ENCODE measurements at places on chromosomes 12 and 14.

- DNase-seq: no peak
Observed at GRCh38 chr14:65877624-65878023, 465.1 kb downstream of the FUT8 start.

GRCh38 chr14:104532191-104532555 is 47.4 kb upstream of the C14orf180 start:
- no peak for DNase-seq

GRCh38 chr12:76915361-76916169 is 36.7 kb upstream of the CSRP2 start:
- no peak for DNase-seq

- DNase-seq: no peak
Observed at GRCh38 chr12:234019-234418, 20.1 kb upstream of the SLC6A12 start.

DNA sequence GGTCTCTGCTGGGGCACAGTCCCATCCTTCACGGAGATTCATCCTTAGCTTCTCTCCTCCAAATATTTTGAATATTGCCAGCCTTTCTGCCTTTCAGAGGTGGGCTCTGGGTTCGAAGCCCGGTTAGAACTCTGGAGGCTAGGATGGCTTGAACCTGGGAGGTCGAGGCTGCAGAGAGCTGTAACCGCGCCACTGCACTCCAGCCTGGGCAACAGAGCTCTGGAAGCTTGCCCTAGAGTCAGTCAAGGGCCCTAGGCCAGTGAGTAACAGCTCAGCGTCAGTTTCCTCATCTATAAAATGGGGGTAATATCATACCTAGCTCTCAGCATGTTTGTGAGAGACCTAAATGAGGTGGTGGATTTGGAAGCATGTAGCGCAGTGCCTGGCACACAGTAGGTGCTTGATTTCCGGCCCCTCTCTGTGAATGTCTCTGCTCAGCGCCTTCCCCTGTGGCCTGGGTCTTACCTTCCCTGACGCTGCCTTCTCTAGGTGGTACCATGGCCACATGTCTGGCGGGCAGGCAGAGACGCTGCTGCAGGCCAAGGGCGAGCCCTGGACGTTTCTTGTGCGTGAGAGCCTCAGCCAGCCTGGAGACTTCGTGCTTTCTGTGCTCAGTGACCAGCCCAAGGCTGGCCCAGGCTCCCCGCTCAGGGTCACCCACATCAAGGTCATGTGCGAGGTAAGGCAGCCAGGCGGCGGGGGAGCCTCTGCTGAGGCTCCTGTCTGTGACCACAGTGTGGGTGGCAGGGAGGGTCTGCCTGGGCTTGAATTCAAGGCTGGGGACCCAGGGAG is 3.4 kb downstream of the PTPN6 start:
- no peak for DNase-seq
